ENCODE measurements at places on chromosomes 4 and X.

DNA sequence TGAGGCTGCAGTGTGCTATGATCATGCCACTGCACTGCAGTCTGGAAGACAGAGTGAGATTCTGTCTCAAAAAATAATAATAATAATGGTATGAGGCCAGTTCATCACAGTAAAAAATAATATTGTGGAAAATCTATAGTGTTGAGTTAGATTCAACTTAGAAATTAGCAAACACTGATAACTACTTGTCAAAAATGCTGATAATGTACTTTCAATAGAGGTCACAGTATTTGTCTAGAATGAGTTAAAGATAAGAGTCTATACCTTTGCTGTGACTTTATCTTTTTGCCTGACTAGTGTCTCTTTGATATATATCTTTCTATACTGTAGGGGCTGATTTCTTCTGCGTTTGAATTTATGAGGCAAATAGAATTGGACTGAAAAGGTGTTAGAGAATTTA lies 430.6 kb downstream of the RPA4 start:
- no peak for DNase-seq

DNA sequence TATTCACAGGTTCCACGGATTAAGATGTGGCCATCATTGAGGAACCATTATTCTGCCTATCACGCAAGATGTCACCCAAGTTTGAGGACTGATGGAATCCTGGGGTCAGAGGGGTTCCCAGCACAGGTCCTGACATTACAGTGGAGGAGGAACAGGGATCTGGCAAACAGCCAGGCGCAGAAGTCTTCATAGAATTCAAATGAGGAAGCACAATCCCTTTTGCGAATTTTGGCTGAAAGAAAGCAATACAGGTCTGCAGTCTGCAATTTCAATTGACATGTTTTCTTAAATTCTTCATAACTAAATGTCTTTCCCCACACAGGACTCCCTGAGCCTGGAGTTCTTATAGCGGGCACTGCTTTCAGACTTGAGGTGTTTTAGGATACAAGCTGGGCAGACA lies 14.5 kb downstream of the DOCK11 start:
- no peak for DNase-seq

DNA sequence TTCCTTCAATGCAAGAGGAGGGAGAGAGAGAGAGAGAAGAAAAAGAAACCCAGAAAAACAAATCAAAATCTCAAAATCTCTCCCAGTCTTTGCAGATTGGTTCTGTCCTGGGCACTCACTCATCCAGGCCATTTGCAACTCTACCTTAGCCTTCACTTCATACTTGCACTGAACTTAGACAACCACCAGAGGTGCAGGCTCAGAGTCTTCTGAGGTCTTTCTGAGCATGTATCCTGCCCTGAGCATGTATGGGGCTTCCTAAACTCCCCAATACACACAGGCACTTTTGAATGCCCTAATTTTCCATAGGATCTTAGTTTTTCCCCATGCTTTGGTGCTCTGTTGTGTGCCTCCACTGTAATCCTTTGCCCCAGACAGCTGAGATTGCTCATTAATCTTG lies 2.9 kb downstream of the CFI start:
- no peak for DNase-seq

- DNase-seq, result no peak
Measured at GRCh38 chrX:110748256-110748806, 47.3 kb downstream of the CHRDL1 start.

DNA sequence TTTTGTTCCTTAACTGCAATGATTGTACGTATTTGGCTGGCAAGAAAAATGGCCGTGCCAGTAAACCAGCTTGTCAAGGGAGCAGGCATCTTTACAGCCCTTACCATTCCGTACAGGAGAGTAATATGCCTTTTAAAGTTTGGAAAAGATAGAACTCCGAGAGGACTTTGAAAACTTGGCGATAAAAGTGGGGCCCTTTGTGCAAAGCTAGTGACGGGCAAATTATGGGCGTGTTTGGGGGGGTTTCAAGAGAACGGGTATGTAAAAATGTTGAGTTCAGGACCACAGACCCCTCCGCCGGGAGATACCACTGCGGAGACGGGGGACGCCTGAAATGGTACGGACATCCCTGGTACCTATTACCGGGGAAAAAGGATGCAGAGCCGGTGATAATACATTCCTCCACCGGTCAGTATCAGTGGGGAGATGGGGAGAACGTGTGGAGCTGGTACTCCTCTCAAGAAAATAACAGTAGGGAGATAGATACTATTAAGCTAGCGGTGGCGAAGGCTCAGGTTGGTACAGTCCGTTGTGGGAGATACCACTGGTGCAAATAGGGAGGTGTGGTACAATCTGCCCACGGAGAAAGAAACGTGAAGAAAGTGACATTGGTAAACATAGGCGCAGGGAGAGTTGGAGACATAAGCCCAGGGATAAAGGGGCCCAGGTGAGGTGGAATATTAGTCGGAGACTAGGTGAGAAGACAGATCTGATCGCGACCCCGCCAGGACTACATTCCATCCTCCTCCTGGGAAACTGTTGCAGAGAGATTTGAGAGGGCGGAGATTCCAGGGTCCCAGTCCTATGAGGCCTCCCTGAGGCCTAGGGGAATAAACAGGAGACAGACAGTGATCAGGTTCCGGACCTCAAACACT lies 14.5 kb downstream of the SPACA5 start:
- DNase-seq, result peak; percentile 88

GRCh38 chr4:146261041-146261440 lies 46.7 kb downstream of the REELD1 start:
- DNase-seq, result no peak

- peak; percentile 51 for DNase-seq
Measured at GRCh38 chr4:184825141-184825895, 450 bp downstream of the ACSL1 start.

GRCh38 chr4:113763029-113763285 lies 1.4 kb upstream of the CAMK2D start:
- DNase-seq, result no peak

DNA sequence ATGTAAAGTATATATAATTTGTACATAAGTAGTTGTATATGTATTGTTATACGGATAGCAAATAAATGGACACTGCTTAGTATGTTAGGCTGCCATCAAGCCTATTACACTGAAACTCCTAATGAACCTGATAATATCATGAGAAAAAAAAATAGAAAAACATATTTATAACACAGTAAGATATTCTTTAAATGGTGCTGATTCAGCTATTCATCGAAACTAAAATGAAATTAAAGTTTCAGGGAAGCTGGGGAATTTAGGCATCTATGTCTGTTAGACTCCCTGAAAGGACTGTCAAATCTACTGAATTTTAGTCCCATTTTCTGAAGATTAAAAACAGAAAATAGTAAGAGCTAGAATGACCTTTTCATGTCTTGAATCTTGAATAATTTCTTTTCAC lies 647.1 kb upstream of the PABPC4L start:
- no peak for DNase-seq

DNA sequence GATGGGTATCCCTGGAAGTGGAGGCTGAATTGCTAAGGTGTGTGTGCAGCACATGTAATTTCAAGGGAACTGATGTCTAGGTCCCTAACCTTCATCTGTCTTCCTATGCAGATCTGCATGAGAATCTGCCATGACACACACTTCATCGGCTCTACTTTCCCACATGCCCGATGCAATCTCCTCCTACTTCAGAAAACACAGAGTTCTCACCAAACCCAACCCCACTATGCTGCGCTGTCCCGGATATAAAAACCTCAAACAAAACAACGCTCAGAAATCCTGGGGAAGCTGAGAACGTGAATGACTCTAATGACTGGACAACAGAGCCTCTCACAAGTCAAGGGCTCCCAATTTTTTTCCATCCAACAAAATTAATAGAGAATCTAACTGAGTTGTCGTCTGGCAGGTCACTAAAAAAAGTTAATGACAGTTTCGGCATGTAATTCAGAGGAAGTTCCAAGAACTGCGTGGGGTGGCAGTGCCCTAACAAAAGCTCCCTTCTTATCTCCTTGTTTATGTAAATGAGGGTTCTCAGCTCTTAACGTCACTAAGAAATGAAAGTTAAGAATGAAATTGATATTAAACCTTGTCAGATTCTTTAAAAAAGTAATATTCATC lies 39.0 kb downstream of the STX18 start:
- DNase-seq, result no peak

- no peak for DNase-seq
Measured at GRCh38 chr4:153782581-153782980, 6.3 kb downstream of the SFRP2 start.

GRCh38 chr4:34731070-34731469 lies 1513.2 kb downstream of the ARAP2 start:
- no peak for DNase-seq

DNA sequence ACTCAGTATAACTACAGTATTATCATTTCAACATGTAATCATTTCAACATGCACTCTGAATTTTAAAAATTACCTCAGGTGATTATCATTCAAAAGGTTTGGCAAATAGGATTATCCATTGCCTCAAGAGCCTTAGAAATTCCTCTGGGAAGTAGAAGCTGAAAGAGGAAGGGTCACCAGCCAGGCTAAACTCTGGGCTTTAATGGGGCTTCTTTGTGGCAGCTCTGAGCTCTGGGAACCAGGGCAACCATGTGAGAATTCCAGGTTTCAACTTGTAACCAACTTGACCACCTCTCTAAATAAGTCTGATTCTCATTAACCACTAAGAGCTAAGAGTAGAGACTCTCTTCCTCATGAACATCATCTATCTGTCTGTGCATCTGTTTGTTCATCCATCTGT lies 117.2 kb upstream of the MED14 start:
- no peak for DNase-seq

DNA sequence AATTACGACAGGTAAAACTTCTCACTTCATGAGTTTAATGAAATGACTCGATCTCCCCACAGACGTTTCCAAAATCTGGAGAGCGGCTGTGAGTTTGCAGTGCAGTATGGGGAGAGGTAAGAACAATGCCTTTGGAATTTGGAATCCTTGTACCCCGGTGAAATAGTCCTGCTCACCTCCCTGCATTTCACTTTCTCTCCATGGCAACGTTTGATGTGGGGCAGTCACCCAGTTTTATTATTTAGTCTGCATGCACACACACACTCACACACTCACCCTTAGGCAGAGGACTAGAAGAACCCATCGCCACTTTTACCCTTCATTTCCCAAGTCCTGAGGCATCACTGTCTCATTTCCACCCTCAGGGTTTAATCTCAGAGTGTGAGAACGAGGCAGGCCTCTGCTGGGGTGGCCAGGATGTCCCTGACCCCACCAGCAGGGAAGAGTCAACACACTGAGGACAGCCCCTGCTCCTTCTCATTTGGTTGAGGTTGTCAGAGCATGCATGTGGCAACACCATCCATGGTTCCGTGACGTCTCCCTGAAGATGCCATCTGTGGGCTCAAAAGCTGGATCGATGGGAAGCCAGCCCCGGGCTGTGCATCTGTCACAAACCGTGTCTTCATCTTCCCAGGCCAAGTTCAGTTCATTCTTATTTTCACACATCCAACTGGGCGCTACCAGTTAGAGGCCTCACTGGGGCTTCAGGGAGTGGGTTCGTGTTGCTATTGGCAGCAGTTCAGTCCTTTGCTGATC lies 119.8 kb upstream of the TRIM2 start:
- no peak for DNase-seq

Measured in left hindlimb (tissue), 1 donor.